ENCODE measurements at places on chromosomes 5 and 9.

DNA sequence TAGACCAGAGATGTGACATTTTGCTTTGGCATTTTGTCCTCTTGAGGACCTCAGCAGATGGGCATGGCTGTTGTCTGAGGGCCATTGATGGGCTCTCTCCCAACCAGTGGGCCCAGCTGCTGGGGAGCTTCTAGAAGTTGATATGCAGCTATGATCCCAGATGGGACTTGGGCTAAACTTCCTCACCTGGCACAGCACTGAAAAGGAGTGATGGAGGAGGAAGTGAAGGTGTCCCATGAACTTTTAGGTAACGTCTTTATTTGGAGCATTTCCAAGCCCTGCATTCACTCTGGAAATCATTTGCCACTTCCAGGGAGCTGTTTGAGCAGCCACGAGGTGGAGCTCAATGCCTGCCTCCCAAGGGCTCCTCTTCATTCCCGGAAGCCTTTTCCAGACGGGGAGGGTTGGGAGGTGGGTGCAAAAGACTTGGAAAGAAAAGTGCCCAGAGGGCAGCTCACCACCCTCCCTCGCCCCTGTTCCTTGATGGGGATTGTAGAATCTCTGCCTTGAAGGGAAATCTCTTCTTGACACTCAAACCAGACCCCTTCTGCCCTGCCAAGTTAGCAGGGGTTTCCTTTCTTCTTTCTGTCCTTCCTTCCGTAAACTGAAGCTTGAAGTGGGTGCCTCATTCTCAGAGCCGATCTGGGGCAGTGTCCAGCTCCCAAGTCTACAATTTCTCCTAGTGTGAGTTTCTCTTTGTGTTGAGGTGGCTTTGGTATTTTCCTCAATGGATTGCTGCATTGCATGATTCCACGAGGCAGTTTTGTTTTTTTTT, 18.1 kb upstream of the NEUROG1 start:
- no peak for DNase-seq

- DNase-seq, result no peak
These were observed 269.6 kb upstream of the KLF4 start for GRCh38 chr9:107759009-107759822.

DNA sequence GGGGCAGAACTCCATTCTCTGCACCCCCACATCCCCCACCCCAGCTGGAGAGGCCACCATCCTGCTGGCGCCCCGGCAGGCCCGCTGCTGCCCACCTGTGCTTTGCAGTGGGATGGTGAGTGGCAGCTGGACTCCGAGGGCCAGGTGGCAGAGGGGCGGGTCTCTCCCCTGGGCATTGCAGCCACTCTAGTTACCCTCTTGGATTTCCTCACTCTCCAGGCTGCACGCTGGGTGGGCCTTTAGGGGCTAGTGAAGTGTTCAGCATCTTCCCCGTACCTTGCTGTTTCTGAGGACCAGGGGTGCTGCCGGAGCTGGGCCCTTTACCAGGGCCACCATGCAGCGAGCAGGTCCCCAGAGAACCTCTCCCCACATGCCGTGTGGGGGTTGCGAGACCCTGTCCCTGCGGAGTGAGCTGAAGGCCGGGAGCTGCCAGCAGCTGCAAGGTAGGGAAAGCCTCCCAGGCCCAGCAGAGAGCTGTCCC, 88.4 kb upstream of the SH3PXD2B start:
- DNase-seq, result peak; percentile 73

DNA sequence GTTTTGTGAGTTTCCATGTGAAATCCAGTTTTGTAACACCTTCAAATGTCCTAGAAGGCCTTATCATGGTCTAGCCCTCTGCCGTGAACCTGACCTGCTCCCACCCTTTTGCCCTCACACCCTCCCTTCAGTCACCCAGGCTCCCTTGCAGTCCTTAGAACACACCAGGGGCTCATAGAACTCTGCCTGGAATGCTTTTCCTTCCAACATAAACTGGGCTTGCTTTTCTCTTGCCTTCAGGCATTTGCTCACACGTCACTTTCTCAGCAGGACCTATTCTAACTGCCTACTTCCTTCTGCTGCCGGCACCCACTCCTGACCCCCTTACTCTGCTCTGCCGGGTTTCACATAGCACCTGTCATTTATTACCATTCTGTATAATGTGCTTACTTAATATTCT, 111.9 kb downstream of the PDE8B start:
- no peak for DNase-seq

- no peak for DNase-seq
These were observed 3.1 kb upstream of the CREBRF start for GRCh38 chr5:173053041-173053440.

GRCh38 chr5:160903551-160903950, 51.5 kb upstream of the ATP10B start:
- DNase-seq, result no peak
